Type B pancreatic cell (in vitro differentiated cells): ENCODE measurements at places on chromosomes 3 and 15. TPM values are rescaled to one million over a fixed set of nuclear protein-coding genes. Genes with fewer than 3 reads are reported as not detected.

Gene MUC20
- 19.7 and 20.0 TPM in 2 replicates for total RNA-seq

Gene PLA2G4E
- 0.12 TPM in 1 of 2 replicates, not detected in the other for total RNA-seq

Gene LRTM1
- total RNA-seq: 0.29 and 0.77 TPM in 2 replicates

Gene CACNA2D3
- total RNA-seq: 1.8 and 2.5 TPM in 2 replicates

Gene HIGD2B
- total RNA-seq: not detected in 2 replicates

Gene GOLGA6L9
- 4.3 and 10.4 TPM in 2 replicates for total RNA-seq

Gene VGLL3
- total RNA-seq: 11.1 and 25.3 TPM in 2 replicates

Gene UQCRC1
- total RNA-seq: 273 and 324 TPM in 2 replicates

Gene MCF2L2
- total RNA-seq: 1.2 and 2.7 TPM in 2 replicates

Gene FBXL22
- 0.45 and 1.1 TPM in 2 replicates for total RNA-seq

Gene NECTIN3
- 56.1 and 57.3 TPM in 2 replicates for total RNA-seq

Gene CFAP92
- 4.4 and 4.5 TPM in 2 replicates for total RNA-seq

Gene NPAP1
- 0.12 and 0.17 TPM in 2 replicates for total RNA-seq

Gene CHAC1
- total RNA-seq: 7.8 and 12.9 TPM in 2 replicates

Gene RETNLB
- total RNA-seq: 1.1 TPM in 1 of 2 replicates, not detected in the other

Gene FMN1
- total RNA-seq: 15.8 and 22.1 TPM in 2 replicates

Gene GPR176
- total RNA-seq: 0.95 and 7.2 TPM in 2 replicates

Gene MYEF2
- total RNA-seq: 35.6 and 50.4 TPM in 2 replicates

Gene SV2B
- 1.7 and 3.1 TPM in 2 replicates for total RNA-seq

Gene SETD5
- 153 and 192 TPM in 2 replicates for total RNA-seq

Gene LRRC58
- total RNA-seq: 14.5 and 19.9 TPM in 2 replicates

Gene TF
- total RNA-seq: 2.3 and 18.8 TPM in 2 replicates

Gene RASGRF1
- total RNA-seq: 0.41 and 1.5 TPM in 2 replicates

Gene KBTBD13
- total RNA-seq: not detected in 2 replicates

Gene ZIC1
- 184 TPM in 1 of 2 replicates, not detected in the other for total RNA-seq

Gene TUSC7
- not detected in 2 replicates for total RNA-seq

Gene DYNLT2B
- 13.6 and 26.3 TPM in 2 replicates for total RNA-seq

Gene CNTN6
- total RNA-seq: 0.64 and 3.3 TPM in 2 replicates

Gene C3orf85
- total RNA-seq: 2.3 and 6.8 TPM in 2 replicates

Gene MOBP
- total RNA-seq: not detected in 2 replicates
